ENCODE measurements at places on chromosomes 16 and 17.

DNA sequence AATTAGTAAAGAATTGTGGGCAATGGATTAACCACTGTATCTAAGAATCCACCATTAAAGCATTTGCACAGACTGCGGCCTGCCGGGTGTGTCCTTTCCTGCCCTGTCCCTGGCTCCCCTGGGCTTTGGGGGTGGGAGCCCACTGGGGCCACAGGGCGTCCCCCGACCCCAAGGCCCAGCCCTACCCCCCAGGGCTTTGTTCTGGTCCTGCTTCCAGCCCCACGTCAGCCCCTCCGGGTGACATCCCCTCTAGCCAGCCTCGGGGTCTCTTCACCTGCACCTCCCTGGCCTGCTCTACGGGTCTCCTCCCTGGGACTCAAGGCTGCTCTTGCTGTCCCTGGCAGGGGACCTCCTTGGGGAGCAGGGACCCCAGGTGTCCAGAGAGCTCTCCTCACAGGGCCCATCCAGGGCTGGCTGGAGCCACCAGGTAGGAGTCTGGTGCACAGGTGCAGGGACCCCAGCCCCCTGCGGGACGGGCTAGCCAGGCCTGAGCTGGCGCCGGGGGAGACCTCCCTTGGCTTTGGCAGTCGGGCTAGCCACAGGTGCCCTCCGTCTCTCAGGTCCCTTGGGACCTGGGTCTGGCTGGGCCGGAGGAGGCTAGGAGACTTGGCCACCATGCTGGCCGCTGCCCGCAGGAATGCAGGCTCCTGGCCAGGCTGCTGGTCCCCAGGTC, 6.4 kb upstream of the BAIAP3 start:
- no peak for DNase-seq

DNA sequence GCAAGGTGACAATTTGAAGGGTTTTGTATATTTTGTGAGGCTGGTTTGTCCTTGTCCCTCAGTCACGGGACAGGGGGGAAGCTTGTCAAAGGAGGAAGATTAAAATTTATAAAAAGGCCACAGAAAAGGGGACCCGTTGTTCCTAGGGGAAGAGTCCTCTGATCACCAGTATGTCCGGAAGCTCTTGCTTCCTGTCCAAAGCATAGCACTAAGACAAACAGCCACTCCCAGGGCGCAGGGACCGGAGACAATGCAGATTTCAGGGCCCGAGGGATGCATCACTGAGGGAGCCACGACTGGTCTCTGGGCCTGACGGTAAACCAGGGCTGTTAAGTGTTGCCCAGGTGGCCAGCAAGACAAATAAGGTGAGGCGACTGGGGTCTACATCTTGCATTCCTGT, 95.2 kb downstream of the MAF start:
- DNase-seq, result no peak

DNA sequence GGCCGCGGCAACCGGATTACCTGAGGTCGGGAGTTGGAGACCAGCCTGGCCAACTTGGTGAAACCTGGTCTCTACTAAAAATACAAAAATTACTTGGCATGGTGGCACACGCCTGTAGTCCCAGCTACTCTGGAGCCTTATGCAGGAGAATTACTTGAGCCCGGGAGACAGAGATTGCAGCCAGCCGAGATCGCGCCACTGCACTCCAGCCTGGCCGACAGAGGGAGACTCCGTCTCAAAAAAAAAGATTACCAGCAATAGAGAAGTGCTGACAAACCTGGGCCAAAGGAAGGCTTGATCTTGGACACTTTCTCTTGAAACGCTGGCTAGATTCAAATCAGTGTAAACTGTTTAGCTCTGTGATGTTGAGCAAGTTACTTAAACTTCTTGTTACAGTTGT, 4.3 kb downstream of the MT1H start:
- peak; percentile 24 for DNase-seq

DNA sequence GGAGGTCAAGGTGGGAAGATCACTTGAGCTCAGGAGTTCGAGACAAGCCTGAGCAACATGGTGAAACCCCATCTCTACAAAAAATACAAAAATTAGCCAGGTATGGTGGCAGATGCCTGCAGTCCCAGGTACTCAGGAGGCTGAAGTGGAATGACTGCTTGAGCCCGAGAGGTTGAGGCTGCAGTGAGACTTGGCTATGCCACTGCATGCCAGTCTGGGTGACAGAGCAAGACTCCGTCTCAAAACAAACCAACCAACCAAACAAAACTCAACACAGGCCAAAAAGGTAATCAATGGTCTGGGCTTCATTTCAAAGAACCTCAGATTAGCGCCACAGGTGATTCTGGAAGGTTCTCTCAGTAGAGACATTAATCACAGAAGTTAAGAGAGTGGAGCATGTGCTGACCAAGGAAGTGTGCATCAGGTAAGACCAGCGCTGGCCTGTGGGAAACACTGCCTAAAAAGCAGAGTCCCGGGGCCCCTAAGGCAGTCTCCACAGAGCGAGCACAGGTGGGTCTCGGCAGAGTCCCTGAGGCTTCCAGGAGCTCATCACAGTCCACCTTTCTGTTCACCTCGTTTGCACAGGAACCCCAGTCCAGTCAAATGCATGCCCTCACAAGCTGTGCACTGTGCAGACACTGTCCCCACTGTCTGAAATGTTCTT, 71.5 kb upstream of the TRAP1 start:
- no peak for DNase-seq

DNA sequence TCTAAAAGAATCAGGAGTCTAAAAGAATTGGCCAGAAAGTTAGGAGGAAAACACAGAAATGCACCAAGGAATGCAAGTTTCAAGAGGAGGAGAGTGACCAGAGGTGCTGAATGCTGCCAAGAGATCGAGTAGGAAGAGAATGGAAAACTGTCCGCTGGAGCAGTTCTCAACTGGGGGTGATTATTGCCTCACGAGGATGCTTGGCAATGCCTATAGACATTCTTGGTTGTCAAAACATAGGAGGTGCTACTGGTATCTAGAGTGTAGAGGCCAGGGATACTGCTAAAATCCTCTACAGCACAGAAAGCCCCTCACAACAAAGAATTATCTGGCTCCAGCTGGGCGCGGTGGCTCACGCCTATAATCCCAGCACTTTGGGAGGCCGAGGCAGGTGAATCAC, 82.1 kb upstream of the NOL11 start:
- DNase-seq, result no peak

DNA sequence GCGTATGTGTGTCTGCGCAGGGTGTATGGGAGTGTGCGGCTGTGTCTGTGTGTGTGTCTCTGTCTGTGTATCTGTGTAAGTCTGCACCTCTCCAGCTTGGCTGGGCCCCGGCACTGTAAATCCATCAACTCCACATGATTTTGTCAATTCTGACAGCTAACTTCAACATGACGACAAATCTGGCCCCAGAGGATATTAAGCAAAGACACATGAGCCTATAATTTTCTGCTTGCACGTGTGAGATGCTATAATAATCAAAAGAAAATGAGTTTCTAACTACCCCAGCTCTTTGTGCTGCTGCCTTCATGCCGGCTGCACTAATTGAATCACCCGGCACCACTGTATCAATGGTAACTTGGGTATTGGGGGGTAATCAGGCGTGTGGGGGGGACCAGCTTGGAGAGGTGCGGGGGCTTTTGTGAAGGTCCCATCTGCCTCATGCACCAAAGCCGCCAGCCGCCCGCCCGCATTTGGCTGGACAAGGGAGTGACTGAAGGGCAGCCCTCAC, 57.6 kb upstream of the LHX1 start:
- no peak for DNase-seq

DNA sequence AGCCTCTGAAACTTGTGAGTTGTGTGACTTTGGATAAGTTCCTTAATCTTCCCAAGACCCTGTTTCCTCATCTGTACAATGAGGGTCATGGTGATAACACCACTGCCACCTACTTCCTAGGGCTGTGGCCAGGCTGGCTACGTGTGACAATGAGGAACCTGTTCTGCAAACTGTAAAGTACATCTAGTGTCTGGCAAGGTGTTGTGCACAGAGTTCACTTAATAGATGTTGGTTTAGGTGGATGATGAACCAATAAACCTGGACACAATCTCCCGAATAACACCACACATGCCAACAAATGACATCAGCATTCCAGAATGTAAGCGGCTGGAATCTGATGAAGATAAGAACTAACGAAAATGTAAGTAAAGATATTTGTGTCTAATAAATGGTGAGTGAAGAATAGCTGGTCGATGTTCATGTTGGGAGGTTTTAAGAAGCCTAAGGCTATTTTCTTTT, 82.3 kb downstream of the MARCHF10 start:
- no peak for DNase-seq

DNA sequence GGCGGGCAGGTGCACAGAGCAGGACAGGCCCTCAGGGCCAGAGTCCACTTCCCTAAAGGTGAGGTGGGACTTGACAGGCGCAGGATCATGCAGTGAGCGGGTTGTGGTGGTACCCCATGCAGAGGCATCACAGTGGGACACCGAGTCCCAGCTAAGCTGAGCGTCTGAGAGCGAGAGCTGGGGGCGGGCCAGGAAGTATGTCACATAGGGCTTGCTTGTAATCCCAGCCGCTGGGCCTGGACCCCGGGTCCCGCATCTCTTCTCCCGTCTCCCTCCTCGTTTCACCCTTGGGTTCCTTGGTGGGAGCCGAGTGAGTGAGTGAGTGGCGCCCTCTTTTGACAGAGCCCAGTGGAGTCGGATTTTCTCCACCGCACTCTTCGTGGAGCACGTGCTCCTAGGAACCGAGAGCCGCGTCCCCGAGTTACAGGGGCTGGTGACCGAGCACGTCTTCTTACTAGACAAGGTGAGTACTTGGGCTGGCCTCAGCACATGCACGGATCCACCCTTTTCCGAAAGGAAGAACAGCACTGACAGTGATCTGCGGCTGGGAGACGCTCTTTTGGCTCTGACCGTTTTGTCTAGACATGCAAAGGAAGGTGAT, 50.8 kb upstream of the ENDOV start:
- peak; percentile 40 for DNase-seq

DNA sequence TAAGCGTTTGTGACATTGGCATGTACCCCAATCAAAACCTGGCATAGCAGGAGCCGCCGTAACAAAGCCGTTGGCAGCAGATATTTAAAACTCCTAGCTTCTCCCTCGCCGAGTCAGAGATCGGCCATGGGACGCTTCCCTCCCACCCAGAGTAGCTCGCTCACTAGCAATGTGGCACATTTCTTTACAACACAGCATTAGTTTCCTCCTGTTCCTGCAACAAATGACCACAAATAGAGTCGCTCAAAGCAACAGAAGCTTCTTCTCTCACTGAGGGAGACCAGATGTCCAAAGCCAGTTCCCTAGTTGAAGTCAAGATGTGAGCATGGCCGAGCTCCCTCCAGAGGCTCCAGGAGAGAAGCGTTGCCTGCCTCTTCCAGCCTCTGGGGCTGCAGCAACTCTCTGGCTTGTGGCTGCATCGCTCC, 106.7 kb downstream of the RBFOX3 start:
- DNase-seq, result no peak

- DNase-seq, result no peak
Observed at GRCh38 chr16:49810831-49811230, 45.1 kb downstream of the ZNF423 start.

GRCh38 chr17:48228720-48229119, 121.2 kb downstream of the SNX11 start:
- DNase-seq, result peak; percentile 35

- DNase-seq, result no peak
Observed at GRCh38 chr17:6457688-6458459, 13.6 kb downstream of the PIMREG start.

DNA sequence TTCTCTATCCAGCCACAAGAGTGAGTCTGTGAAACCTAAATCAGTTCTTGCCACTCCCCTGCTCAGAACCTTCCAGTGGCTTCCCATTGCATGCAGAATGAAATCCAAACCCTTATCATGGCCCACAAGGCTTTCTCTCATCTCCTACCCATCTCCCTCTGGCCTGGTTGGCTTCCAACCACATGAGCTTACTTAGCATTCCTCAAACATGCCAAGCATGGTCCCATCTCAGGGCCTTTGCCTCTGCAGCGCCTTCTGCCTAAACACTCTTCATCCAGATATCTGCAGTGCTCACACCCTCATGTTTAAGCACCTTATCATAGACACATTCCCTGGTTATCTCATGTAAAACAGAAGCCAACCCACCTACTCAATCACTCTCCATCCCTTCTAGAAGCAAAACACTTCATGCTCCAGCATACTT, 15.5 kb downstream of the TK2 start:
- DNase-seq, result no peak

Measured in DMS53 (cell line).